ENCODE measurements at places on chromosomes 5 and 9.

DNA sequence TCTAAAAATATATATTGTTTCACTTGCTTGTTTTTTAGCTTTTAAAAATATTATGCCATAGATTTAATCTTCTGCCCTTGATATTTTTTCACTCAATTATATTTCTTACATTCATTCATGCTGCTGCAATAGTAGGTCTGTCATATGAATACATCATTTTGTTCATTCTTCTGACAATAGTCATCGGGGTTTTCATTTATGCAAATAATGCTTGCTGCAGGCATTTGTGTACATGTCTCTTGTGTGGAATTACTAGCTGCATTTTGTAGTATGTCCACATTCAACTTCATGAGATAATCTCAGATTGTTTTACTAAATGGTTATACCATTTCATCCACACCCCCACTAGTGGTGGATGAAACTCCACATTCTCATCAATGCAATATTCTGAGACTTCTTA is 5.3 kb upstream of the PLPP1 start:
- no peak for DNase-seq

DNA sequence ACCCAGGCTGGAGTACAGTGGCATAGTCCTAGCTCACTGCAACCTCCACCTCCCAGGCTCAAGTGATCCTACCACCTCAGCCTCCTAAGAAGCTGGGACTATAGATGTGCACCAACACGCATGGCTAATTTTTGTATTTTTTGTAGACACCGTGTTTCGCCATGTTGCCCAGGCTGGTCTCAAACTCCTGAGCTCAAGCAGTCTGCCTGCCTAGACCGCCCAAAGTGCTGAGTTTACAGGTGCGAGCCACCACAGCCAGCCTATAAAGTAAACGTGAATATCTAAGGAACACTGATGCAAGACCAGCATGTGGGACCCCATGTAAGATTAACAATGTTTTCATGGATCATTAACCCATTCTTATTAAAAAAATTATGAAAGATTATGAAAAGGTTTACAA is 15.9 kb downstream of the ANXA2R start:
- DNase-seq, result no peak

DNA sequence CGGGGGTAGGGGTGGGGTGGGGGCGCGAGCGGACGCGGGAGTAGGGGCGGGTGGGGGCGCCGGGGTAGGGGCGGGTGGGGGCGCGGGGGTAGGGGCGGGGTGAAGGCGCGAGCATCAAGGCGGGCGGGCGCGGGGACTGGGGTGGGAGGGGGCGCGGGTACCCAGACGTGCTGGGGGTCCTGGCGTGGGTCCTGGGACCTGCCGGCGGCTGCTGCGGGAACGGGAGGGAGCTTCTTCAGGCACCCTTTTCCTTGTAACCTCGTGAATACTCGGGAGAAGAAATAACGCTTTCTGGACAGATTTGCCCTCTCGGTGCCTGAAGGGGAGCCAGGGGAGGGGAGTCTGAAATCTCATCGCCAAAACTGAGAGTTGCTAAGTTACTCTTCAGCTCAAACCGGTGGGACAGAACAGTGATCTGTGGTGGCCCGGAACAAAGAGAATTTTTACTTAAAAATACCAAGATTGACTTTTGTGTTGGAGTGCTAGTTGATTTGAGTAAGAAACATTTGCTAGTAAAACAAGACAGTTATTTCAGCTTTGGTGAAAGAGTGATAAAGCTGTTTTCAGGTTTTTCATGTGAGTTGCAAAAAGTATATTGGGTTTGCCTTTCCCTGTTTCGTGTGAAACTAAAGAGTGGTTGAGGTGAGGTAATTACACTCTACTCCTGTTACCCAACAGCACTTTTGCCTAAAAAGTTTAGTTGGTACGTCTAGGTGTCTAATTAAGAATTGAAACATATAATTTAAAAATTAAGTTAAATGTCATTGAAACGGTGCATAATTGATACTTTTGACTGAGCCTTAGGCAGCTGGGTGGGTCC is 643 bp downstream of the PLEKHG4B start:
- DNase-seq, result peak; percentile 67

DNA sequence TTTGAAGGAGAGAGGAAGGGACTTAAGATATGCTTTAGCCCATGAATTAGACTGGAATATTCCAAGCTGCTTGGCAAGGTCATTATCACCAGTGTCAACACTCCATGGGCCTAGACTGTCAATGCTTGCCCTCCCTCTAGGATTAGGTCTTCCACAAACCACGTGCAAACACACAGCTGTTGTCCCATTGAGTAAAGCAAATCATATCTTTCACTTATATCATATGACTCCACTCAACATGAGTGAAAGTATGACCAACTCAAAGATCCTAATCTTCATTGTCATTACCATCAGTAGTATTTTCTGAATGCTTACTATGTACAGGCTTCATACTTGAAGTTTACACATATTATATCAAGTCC is 57.0 kb upstream of the GRAMD2B start:
- DNase-seq, result no peak

- DNase-seq, result no peak
These were observed 31.9 kb upstream of the SPARC start for GRCh38 chr5:151718646-151719045.

GRCh38 chr9:83521011-83521410 is 17.2 kb downstream of the FRMD3 start:
- no peak for DNase-seq

DNA sequence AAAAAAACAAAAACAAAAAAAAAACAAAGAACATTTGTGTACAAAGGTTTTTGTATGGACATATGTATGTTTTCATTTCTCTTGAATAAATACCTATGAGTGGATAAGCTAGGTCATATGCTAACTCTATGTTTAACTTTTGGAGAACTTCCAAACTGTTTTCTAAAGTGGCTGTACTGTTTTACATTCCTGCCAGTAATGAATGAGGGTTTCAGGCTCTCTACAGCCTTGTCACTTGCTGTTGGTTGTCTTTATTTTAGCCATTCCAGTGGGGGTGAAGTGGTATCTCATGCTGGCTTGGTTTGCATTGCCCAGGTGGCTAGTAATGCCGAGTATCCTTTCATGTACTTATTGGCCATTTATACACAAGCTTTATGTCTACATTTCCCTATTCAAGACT is 9.1 kb upstream of the TRIO start:
- no peak for DNase-seq

DNA sequence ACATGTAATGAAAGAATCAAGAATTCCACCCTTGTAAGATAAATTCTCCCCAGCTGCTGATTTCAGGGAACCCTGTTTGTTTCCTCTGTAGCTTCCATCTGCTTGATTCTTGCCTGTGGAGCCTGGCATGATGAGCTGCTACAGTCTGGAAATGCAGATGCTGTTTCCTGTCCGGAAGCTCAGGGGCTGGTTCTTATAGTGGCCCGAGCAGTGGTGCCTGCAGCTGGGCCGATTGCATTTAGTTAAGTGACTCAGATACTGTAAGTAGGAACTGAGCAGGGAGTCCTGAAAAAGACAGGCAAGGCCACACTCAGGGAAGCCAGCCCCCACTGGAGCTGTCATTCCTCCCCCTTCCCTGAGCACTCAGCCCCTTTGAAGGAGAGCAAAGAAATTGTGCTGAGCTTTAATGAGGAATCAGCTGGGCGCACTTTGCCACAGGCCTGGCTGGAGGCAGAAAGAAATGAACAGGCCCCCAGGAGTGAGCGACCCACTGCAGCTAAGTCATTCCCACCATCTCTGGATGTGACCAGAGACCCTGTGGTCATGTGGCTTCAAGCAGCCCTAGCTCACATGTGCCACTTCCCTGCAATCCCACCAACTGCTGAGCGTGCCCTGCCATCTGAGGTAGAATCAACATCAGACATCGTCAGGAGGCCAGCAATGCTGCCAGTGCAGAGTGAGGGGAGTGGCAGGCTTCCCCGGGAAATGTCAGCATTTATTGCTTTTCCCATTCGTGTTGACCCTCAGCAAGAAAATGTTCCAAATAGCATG is 206.0 kb upstream of the WWC1 start:
- DNase-seq, result peak; percentile 72

DNA sequence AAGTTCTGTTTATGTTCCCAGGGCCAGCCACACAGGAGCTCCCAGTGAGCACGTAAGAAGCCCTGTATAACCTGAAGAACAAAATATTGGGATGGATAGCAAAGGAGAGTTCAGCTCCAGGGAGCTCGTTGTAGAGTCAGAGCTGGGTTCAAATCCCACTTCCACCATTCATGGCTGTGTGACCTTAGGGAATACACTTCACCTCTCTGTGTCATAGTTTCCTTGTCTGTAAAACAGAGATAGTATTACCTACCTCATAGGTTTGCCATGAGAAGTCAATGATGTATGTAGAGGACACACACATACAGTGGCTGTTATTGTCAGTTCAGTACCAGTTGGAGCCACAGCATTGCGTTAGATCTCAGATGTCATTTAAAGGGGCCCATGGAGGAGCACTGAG is 67.4 kb downstream of the MACROH2A1 start:
- no peak for DNase-seq

DNA sequence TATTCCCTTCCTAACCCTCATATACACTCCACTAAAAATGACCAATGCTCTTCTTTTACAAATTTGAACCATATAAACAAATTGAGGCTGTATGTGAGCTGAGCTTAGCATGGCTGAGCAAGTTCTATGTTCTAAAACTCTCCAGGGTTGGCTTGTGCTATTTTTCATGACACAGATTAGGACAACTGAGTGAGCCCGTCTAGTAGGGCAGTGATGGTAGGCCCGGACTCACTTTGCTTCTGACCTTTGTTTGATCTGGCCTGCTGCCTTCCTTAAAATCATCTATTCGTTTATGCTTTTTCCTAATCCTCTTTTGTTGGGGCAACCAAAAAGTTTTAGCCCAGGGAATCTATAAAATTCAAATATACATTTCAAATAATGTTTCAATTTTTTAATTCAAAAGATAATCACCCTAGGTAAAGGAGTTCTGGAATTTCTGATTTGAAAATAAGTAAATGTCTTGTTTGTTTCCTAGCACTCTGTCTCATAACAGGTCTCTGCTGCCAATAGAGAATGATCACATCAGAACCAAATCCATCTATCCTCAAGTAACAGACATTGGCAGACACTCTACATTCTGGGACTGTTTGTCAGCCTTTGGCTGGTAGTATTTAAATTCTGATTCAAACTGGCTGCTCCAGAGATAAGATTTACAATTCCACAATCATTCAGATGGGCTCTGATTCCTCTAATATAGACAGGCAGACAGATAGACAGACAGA is 217.0 kb upstream of the TARS1 start:
- no peak for DNase-seq

- DNase-seq, result no peak
These were observed 108.4 kb upstream of the RPS23 start for GRCh38 chr5:82386576-82386975.

GRCh38 chr5:137346281-137346680 is 152.8 kb downstream of the SPOCK1 start:
- no peak for DNase-seq

GRCh38 chr5:135891791-135892190 is 3.9 kb downstream of the IL9 start:
- DNase-seq, result peak; percentile 73

DNA sequence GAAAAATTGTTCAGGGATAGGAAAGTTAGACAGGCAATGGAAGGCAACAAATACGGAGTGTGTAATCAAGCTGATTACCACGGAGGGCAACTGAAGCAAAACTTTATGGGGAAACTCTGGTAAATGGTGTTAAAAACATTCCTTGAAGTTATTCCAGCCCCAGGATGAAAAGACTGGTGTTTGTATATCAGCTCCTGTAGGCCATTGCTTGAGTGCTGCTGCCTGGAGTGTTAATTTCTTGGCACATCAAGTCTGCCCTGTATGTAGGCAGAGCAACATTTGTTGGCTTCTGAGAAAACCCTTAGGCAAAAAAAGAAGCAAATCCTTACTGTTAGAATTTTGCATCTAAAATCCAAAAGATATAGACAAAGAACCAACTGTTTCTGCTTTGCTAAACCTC is 686.5 kb upstream of the ACO1 start:
- no peak for DNase-seq

DNA sequence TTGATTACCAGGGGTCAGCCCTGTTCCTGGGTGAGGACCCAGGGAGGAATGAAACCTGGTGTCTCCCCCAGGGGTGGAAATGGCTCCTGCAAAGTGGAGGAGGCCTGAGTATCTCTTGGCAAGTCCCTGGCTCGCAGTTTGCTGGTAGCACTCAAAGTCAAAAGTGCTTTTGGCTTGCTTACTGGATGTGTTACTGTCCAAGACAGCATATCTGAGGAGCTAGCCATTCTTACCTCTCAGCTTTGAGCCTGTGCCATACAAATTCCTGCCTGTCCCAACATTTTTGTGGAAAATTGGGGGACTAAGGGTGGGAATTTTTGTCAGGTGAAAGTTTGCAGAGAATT is 9.9 kb downstream of the ZNF618 start:
- DNase-seq, result no peak

DNA sequence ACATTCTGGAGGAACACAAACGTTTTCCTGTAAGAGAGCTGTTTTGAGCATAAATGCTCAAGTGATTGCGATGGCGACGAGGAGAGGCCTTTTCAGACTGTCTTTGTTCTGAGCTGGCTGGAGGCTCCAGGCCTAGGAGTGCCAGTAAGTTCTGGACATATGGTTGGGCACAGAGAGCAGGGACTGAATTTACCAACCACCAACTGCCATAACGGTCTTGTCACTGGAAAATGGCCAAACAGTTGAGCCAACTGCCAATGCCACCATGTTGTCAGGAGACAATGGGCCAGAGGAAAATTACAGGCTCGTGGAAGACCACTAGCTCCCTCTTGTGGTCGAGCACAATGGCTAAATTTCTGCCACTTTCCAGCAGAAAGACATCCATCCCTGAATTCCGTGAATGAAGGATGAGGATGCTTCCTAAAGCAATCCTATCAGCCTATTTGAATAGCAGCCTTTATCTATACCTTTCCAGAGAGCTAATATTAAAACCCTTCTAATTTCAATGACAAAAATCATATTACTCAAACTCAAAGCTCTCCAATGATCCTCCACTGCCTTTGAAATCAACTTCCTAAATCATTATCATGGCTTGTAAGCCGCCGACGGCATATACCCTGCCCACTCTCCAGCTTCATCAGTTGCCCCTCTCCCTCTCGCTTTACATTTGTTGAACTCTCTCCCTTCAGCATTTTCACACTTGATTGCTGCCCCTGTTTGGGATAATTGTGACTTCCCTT is 66.9 kb upstream of the GLIS3 start:
- peak; percentile 19 for DNase-seq

GRCh38 chr9:77892955-77893514 is 138.6 kb downstream of the GNAQ start:
- no peak for DNase-seq

DNA sequence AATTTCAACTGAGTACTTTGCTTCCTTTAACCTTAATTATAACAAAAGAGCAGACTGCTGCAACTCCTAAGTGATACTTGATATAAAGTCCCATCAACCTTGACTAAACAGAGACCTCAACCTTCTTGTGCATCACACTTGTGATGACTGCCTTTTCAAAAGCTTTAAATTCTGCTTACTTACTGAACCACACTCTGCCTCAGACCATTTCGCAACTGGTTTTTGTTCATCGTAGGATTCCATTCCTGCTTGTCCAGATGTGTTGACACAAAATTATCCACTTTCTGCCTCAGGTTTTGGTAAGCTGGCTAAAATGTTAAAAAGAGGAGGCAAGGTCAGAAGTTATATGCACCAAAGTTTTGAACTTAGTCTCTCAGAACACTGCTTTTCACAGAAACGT is 3.5 kb downstream of the BOD1 start:
- no peak for DNase-seq

- no peak for DNase-seq
These were observed 81.9 kb downstream of the TNC start for GRCh38 chr9:115035841-115036612.

GRCh38 chr5:175746851-175747250 is 89.0 kb downstream of the HRH2 start:
- peak; percentile 63 for DNase-seq
